Transverse colon (tissue), 4 donors: ENCODE measurements at places on chromosomes 11 and 22.
A peak's percentile ranks its signal among the peaks of the same experiment; 100 is the strongest.

DNA sequence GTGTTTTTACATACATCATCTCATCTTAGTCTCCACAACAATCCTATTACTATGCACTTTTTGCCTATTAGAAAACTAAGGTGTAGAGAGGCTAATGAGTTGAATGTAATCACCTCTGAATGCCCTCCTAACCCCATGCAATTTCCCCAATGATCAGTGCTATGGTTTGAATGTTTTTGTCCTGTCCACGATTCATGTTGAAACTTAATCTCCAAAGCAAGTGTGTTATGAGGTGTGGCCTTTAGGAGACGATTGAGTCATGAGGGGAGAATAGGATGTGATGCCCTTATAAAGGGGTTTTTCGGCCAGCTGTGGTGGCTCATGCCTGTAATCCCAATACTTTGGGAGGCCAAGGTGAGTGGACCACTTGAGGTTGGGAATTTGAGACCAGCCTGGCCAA lies 2.0 kb upstream of the CCDC73 start:
- no peaks in the 10 kb centered on the region for H3K36me3 ChIP-seq
- no peak overlapping the region for H3K27ac ChIP-seq
- no peaks in the 10 kb centered on the region for H3K4me1 ChIP-seq
- no peak for DNase-seq
- peaks cover 9% of the 10 kb centered on the region for H3K27me3 ChIP-seq

- H3K4me1 ChIP-seq: no peaks in the 10 kb centered on the region
- DNase-seq: no peak
- no peak overlapping the region for H3K27ac ChIP-seq
- H3K4me3 ChIP-seq: no peak overlapping the region
- H3K36me3 ChIP-seq: no peaks in the 10 kb centered on the region
Observed at GRCh38 chr11:88246696-88247095, 71.5 kb upstream of the RAB38 start.

- H3K27ac ChIP-seq: peak overlapping the region; percentile 86
- no peak for DNase-seq
- H3K36me3 ChIP-seq: no peaks in the 10 kb centered on the region
Observed at GRCh38 chr11:44777209-44778194, 50.7 kb downstream of the TSPAN18 start.

DNA sequence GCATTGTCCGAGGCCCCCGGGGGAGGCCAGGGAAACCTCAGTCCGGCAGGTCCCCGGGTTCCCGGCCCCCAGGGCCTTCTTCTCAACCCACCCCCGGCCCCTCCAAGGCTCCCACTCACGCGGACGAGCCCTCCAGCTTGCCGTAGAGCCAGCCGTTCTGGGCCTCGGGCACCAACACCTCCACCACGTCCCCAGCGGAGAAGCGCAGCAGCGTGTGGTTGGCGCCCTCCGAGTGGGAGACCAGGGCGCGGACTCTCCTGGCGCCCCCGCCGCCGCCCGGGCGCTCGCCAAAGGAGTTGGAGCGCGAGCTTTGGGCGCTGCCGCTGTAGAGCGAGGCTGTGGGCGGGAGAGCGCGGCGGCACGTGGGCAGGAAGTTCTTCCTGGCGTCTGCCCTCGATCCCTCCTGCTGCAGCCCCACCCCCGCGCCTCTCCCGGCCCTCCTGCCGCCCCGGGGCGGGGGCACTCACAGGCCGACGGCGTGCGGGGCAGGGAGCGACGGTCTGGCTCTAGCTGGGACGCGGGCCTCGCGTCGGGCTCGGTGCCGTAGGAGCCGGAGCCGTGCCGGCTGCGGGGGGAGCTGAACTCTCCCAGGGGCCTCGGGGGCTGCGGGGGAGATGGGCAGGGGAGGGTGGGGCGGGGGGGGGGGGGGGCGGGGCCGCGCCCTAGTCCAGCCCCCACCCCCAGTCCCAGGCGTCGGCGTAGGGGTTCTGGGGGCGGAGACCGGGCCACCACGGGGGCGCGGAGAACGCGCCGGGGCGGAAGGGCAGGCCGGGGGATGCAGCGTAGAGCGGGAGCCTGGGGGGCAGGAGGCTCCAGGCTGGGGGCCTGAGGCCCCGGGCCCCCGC lies 4.9 kb upstream of the SLC16A8 start:
- peaks cover 14% of the 10 kb centered on the region for H3K27me3 ChIP-seq
- H3K4me3 ChIP-seq: peak overlapping the region; percentile 20
- H3K36me3 ChIP-seq: no peaks in the 10 kb centered on the region
- peaks cover 5% of the 10 kb centered on the region for H3K4me1 ChIP-seq

GRCh38 chr11:62130283-62131169 lies 6.7 kb downstream of the INCENP start:
- H3K4me3 ChIP-seq: no peak overlapping the region
- H3K27me3 ChIP-seq: no peaks in the 10 kb centered on the region
- H3K27ac ChIP-seq: no peak overlapping the region
- H3K4me1 ChIP-seq: no peaks in the 10 kb centered on the region
- DNase-seq: no peak

GRCh38 chr11:17141156-17141555 lies 63.7 kb upstream of the RPS13 start:
- H3K36me3 ChIP-seq: no peaks in the 10 kb centered on the region
- no peaks in the 10 kb centered on the region for H3K4me1 ChIP-seq
- H3K27ac ChIP-seq: no peak overlapping the region
- no peaks in the 10 kb centered on the region for H3K27me3 ChIP-seq
- H3K4me3 ChIP-seq: no peak overlapping the region

DNA sequence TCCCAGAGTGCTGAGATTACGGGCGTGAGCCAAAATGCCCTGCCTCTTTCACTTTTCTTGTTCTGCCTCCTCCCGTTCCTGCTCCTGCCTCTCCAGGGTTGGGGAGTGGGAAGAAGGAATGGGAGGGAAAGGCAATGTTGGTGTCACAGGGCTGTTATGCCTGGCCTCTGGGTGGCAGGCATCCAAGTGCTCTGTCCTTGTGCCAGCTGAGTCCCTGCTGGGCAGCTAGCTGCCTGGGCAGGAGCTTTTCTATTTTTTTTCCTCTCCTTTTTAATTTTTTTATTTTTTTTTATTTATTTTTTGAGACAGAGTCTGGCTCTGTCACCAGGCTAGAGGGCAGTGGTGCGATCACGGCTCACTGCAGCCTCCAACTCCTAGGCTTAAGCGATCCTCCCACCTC lies 4.1 kb upstream of the SAC3D1 start:
- peaks cover 36% of the 10 kb centered on the region for H3K36me3 ChIP-seq
- DNase-seq: peak; percentile 41
- peaks cover 4% of the 10 kb centered on the region for H3K4me1 ChIP-seq
- no peaks in the 10 kb centered on the region for H3K27me3 ChIP-seq
- no peak overlapping the region for H3K4me3 ChIP-seq

DNA sequence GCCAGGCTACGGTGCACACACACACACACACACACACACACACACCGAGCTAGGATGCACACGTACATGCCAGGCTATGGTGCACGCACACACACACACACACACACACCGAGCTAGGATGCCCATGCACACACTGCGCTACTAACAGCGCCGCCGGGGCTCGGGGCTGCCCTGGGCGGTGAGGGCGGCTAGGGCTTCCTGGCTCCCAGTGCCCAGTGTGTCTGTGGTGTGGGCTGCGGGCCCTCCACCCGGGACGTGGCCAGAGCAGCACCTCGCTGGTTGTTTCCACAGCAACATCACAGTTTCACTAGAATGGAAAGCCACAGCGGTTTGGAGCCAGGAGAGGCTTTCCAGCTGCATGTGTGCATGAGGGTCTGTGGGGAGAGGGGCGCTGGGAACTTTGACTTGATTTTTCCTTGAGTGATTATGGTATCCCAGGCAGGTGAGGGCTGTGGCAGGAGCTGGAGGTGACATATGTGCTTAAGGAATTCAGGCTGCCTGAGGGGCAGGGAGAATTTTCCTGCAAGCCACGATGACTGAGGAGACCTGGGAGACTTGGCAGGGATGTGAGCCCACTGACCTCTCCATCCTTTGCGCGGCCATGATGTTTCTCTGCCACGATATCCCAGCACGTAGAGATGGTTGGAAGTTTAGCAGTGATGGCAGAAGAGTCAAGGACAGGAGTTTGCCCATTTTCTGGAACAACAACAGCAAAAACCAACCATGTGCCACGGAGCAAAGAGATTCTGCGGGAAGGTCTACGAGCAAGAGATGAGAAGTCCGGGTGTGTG lies 195.9 kb downstream of the SNX19 start:
- no peak overlapping the region for H3K4me3 ChIP-seq
- no peak for DNase-seq
- H3K36me3 ChIP-seq: no peaks in the 10 kb centered on the region
- no peak overlapping the region for H3K27ac ChIP-seq
- H3K27me3 ChIP-seq: no peaks in the 10 kb centered on the region

DNA sequence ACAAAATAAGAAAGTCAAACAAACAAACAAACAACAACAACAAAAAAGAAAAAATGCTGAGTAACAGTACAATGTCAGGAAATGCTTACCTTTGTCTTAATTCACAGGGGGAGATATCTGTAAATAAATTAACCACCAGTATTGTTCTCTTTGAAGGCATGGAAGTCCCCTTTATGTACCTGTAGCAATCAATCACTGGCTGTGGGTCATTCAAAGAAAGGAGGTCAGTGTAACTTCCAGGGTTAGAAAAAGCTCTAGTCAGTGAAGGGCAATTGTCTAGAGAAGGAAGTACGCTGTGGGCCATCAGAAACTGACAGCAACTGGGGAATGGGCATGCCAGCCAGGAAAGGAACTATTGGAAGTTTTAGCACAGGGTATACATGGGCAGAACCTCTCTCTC lies 121.5 kb upstream of the LUZP2 start:
- H3K27ac ChIP-seq: no peak overlapping the region
- no peaks in the 10 kb centered on the region for H3K4me1 ChIP-seq
- no peaks in the 10 kb centered on the region for H3K36me3 ChIP-seq

- DNase-seq: no peak
- H3K4me1 ChIP-seq: no peaks in the 10 kb centered on the region
- H3K27me3 ChIP-seq: no peaks in the 10 kb centered on the region
- no peak overlapping the region for H3K4me3 ChIP-seq
- H3K36me3 ChIP-seq: no peaks in the 10 kb centered on the region
- H3K27ac ChIP-seq: no peak overlapping the region
Observed at GRCh38 chr11:115183136-115183535, 321.1 kb downstream of the CADM1 start.

DNA sequence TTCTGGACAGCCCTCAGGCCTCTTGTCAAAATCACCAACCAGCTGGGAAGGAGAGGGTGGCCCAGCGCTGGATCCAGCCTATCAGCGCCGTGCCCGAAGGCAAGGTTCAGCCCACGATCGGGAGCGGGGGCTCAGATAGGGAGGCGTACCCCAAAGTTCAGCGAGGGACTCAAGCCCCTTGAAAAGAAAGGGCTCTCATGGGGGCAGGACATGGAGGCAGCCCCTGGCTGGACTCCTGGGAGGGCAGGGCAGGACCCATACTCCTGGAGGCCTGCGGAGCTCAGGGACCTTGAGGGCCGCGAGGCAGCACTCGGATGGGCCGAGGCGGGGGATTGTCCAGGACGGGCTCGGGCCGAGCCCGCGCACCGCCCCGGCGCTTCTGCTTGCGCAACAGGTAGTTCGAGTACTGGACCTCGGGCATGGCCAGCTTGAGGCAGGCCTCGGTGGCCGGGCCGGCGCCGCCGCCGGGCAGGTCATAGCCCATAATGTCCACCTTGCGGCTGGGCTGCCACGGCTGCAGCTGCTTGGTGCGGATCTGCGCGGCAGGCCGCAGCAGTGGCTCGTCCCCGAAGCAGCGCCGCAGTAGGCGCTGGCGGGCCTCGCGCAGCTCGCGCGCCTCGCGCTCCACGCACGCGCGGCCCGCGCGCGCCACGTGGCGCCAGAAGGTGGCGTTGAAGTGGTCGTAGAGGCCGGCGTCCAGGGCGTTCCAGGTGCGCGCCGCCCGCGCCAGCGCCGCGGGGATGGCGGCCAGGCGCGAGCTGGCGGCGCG lies 6.5 kb downstream of the GAL3ST3 start:
- H3K27ac ChIP-seq: no peak overlapping the region
- H3K36me3 ChIP-seq: no peaks in the 10 kb centered on the region
- no peak for DNase-seq
- no peaks in the 10 kb centered on the region for H3K4me1 ChIP-seq
- H3K27me3 ChIP-seq: no peaks in the 10 kb centered on the region

DNA sequence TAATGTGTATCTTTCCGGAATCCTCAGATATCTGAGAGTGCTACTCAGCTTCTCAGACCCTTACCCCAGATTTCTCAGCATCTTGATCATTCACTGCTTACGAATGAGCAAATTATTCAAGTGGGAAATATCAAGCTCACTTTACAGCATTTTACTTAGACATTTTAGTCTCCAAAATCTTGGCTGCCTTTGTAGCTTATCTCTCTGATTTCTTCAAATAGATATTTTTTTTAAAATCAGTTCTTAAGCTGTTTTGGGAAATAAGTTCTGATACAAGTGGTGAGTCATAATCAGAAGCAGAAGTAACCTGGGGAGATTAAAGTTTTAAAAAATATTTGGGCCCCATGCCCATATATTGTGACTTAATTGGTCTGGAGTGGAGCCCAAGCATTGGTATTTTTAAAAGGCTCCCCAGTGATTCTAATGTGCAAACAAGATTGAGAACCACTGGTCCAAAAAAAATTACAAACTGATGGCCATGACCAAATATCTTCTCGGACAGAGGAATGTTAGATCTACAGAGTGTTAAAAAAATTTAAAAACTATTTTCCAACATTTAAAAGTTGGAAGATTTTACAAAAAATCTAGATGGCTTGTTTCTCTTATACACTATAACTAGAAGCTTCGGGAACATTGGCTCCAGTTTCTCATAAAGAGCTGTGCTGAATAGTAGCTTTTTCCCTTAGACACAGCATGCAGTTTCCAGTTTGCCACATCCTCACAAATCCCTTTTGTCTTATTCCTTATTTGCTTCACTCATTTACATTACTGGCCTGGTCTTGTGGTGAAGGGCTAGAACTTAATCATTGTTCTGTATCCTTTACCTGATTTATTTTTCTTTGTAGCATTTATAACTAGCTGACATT lies 87.8 kb upstream of the BMAL1 start:
- no peak overlapping the region for H3K4me3 ChIP-seq
- no peaks in the 10 kb centered on the region for H3K36me3 ChIP-seq
- DNase-seq: no peak
- H3K27ac ChIP-seq: no peak overlapping the region
- no peaks in the 10 kb centered on the region for H3K4me1 ChIP-seq

GRCh38 chr11:85626496-85626895 lies 648 bp downstream of the DLG2 start:
- H3K36me3 ChIP-seq: no peaks in the 10 kb centered on the region
- H3K4me1 ChIP-seq: peaks cover 8% of the 10 kb centered on the region
- peak overlapping the region; percentile 87 for H3K4me3 ChIP-seq

GRCh38 chr11:44338698-44339529 lies 29.0 kb upstream of the ALX4 start:
- H3K4me1 ChIP-seq: no peaks in the 10 kb centered on the region
- H3K36me3 ChIP-seq: no peaks in the 10 kb centered on the region
- DNase-seq: no peak
- peaks cover 66% of the 10 kb centered on the region for H3K27me3 ChIP-seq
- no peak overlapping the region for H3K4me3 ChIP-seq

- no peaks in the 10 kb centered on the region for H3K27me3 ChIP-seq
- H3K4me3 ChIP-seq: peak within 1 kb of the TSS; percentile 25
- peak within 1 kb of the TSS; percentile 91 for H3K27ac ChIP-seq
- H3K36me3 ChIP-seq: no peaks in the 10 kb centered on the region
Observed at GRCh38 chr11:66316849-66317251, at the start of gene CD248. Gene CD248, minus strand, starts transcription at chr11:66317044. Its CDS starts 17 bp downstream, at chr11:66317027.
